ENCODE measurements at places on chromosomes 7 and 10.

GRCh38 chr7:70793821-70794220, 338.1 kb upstream of the GALNT17 start:
- no peak for DNase-seq

- no peak for DNase-seq
Measured at GRCh38 chr7:39228946-39229345, 251.2 kb downstream of the POU6F2 start.

- no peak for DNase-seq
Measured at GRCh38 chr7:155306673-155307470, 9.2 kb downstream of the INSIG1 start.

GRCh38 chr7:45646996-45647825, 73.0 kb downstream of the ADCY1 start:
- DNase-seq = no peak

DNA sequence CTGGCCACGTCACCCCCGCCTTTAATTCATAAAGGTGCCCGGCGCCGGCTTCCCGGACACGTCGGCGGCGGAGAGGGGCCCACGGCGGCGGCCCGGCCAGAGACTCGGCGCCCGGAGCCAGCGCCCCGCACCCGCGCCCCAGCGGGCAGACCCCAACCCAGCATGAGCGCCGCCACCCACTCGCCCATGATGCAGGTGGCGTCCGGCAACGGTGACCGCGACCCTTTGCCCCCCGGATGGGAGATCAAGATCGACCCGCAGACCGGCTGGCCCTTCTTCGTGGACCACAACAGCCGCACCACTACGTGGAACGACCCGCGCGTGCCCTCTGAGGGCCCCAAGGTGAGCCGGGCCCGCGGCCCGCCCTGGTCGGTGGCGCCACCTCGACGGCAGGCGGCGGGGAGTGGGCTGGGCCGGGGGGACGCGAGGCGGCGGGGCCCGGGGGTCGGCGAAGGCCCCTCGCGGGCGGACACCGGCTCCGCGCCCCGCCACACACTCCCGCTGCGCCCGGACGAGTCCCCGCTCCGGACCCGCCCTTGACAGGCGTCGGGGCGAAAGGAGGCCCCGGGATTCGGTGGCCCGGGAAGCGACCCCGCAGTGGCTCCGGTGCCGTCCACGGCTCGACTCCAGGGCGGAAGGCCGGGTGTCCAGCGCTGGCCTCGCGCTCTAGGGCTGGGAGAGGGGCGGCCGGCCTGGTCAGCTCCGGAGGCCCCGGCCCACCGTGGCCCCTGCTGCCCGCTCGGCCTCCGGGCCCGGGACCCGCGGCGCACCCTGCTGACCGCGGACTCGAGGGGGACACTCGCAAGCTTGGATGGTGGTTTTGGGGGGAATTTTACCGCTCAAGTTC, 557 bp downstream of the BAG3 start:
- DNase-seq = no peak

DNA sequence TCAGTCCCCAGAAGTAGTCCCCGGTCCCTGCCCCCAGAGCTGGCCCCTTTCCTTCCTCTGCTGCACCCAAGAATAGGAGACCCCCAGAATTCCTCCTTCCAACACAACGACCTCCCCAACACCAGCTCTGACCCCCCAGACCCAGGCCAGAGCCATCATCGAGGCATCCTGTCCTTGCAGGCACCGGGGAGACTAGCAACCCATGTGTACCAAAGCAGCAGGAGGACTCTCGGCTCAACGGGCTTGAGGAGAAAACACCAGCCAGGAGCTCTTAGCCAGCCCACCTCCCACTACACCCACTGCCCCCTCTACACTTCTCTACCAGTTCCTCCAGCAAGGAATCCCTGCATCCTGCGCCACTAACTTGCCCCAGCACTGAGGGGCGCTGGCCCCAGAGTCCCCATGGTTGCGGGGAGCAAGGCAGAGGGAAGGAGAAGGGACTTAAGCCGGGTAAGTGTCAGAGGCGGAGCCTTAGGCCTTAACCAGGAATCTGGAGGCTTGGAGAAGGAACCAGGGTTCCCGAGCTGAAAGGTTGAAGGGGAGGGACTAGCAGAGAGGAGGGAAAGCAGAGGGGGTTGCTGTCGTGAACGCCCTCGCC, 3.9 kb downstream of the GRID1 start:
- no peak for DNase-seq

DNA sequence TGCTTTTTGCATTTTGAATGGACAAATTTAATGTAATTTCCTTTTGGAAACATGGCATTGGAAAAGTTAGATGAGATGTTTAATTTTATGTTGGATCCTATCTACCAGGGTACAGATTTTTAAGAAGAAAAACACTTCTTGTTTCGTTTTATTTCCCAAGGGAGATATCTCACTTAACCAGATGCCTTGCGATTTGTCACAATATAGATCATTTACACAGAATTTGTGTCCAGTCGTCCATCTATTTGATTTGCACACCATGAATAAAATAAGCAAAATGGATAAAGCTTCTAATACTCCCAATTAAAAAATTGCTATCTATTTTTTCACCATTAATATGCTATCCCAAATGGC, 25.7 kb downstream of the HDAC9 start:
- no peak for DNase-seq

GRCh38 chr7:39741942-39742623, 118.7 kb downstream of the RALA start:
- DNase-seq = no peak

DNA sequence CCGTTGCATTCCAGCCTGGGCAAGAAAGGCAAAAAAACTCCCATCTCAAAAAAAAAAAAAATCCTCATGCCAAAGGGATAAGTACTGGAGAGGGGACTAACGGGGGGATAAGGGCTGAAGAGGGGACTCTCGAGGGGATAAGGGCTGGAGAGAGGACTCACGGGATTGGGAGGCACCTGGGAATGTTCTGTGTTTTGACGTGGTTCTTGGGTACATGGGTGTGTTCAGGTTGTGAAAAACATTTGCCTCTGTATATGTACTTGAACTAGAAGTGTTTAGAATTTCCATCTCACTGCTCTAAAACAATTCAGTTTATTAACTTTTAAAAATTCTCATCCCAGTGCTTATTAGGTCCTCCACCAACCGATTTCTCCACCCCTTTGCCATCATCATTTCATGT, 4.5 kb downstream of the FKBP6 start:
- DNase-seq = no peak

- DNase-seq = no peak
Measured at GRCh38 chr10:74272288-74272687, 121.3 kb downstream of the ADK start.

All from HCT116 (cell line).